Tibial artery (tissue), 4 donors: ENCODE measurements at places on chromosomes 7 and 10.

DNA sequence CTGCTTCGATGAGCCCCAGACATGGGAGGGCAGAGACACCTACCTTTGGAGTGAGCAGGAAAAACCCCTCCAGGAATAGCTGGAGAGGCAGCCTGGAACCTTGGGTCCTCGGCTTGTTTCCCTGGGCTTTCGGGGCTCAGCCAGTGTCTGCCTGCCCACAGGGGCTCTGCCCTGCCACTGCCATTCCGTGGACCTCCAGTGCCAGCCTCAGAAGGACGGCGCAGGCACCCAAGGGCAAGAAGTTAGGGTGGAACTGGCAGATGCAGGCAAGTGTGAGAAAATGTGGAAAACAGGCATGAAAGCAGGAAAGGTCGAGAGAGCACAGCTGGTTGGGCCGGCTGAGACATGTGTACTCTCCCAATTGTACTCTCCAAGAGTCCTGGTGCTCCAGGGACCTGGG is 281.5 kb downstream of the GRID1 start:
- no peak for DNase-seq

- no peak for DNase-seq
Measured at GRCh38 chr7:84454174-84454959, 259.8 kb upstream of the SEMA3A start.

- no peak for DNase-seq
Measured at GRCh38 chr10:75999001-75999400, 567.6 kb downstream of the LRMDA start.

DNA sequence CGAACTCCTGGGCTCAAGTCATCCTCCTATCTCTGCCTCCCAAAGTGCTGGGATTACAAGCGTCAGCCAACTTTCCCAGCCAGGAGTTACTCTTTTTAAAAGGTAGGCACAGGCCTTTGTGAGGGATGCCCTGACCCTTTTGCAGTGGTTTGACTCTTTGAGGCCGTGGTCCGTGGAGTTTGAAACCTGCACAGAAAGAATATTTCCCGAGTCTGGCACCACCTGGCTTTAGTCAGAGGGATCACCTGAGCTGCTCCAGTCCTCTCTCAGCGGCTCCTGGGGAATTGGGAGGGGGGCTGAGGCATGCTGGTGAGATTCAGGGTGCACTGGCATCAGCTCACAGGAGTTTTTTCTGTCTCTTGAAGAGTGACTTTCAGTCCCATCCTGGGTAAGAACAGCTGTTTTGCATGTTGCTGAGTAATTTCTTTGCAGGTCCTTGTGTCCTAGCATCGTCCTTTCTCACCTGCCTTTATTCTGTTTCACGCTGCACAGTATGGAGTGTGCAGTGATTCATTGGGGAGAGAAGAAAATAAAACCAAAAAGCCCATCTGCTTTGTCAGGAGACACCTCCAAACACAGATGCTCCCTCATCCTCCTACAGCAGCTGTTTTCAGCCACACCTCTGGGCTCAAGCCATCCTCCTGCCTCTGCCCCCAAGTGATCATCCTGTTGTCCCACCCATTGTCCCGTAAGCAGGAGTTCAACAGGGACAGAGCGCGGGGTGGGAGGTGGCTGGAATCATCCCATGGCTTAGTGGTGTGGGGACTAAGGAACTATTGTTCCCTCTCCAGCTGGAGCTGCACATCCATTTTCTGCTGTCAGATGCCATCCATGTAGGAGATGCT is 284.7 kb downstream of the CAMK1D start:
- DNase-seq = no peak

- no peak for DNase-seq
Measured at GRCh38 chr10:120051671-120052070, 159.1 kb downstream of the SEC23IP start.

DNA sequence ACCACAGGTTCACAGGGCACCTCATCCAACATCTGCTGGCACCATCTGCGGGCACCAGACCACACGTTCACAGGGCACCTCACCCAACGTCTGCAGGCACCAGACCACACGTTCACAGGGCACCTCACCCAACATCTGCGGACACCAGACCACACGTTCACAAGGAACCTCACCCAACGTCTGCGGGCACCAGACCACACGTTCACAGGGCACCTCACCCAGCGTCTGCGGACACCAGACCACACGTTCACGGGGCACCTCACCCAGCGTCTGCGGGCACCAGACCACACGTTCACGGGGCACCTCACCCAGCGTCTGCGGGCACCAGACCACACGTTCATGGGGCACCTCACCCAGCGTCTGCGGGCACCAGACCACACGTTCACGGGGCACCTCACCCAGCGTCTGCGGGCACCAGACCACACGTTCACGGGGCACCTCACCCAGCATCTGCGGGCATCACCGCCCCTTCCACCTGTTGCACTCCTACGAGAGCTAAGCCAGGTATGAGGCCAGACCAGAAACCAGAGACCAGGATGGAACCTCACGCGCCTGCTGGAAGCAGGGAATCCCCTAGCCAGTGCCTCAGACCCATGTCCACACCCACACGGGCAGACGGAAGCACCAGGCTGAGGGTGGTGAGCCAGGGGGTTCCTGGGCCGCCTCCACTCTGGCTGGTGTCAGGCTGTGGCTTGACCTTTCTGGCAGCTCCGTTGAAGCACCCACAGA is 182.8 kb downstream of the MAD1L1 start:
- DNase-seq = no peak

GRCh38 chr7:116315803-116316202 is 105.5 kb downstream of the TES start:
- no peak for DNase-seq

- DNase-seq = no peak
Measured at GRCh38 chr7:151275813-151276577, 27.5 kb upstream of the SMARCD3 start.

- DNase-seq = no peak
Measured at GRCh38 chr7:134028853-134029252, 98.3 kb upstream of the LRGUK start.

DNA sequence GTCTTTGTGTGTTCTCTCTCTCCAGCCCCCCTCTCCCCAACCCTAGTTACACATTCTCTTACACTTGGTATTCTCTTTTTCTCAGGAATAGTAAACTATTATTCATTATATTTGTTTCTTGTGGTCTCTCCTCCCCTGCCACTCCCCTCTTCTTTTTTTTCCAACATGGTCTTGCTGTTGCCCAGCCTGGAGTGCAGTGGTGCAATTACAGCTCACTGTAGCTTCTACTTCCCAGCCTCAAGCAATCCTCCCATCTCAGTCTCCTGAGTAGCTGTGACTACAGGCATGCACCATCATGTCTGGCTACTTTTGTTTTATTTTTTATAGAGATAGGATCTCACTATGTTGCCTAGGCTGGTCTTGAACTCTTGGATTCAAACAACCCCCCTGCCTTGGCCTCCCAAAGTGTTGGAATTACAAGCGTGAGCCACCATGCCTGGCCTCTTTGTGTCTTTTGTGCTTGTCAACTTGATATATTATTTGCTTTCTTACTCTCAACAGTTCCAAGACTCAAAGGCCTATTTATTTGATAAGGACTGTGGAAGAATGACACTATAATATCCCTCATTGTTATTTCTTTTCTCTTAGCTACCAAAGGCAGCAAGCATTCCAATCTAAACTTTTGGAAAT is 66.9 kb downstream of the MLLT10 start:
- DNase-seq = no peak

GRCh38 chr7:132232406-132232805 is 343.9 kb downstream of the PLXNA4 start:
- DNase-seq = no peak

DNA sequence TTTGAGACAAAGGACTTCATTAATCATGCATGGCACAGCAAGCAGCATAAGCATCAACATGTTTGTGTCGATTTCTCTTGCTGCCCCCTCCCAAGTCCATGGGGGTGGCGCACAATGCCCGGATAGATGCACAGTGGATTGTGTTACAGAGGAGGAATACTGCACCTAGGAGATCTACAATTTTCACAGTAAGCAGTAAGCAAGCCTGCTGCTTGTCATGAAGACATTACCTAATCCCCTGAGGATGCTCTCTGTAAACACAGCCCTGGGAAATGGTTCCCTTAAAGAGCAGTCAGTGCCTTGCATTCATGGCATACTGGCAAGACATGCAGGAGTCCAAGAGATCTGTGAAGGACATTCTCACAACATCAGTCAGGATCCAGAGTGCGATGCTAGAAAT is 137.7 kb downstream of the ETV1 start:
- no peak for DNase-seq

DNA sequence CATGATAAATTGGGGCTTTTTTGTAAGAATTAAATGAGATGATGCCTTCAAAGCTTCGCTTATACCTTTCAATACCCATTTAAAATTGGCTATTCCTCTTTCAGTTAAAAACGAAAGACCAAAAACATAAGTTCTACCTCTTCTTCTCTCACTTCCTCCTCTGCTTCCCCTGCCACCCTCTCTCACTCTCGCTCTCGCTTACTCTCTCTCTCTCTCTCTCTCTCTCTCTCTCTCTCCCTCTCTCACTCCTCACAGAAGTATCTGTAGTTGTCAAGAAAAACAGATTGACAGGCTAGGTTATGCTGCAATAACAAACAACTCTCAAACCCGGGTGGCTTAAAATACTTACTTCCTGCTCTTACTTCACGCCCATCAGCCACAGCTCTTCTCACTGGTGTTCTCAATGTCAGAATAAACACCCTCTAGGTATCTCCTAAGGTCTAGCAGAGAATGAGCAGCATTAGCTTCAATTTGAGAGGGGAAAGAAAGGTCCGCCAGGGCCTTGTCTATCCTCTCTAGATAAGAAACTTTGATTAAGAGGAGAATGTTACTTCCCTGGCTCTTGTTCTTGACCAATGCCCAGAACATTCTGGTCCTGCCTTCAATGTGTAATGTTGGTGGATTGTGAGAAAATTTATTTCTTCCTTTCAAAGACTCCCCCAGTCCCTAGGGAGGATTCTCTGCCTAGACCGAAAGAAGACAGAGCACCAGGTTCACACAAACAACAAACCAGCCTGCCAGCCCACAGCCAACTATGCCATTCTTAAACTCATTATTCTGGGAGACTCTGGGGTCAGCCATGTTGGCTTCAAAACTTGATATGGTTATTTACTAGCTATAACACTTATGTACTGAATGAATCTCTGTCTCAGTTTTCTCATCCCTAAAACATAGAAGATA is 1028.7 kb downstream of the XPNPEP1 start:
- no peak for DNase-seq

- DNase-seq = no peak
Measured at GRCh38 chr10:114876169-114876568, 54.6 kb downstream of the FHIP2A start.

GRCh38 chr10:116720668-116721546 is 21.5 kb downstream of the HSPA12A start:
- peak; percentile 25 for DNase-seq

- DNase-seq = no peak
Measured at GRCh38 chr7:70104243-70104642, 506.0 kb downstream of the AUTS2 start.

- no peak for DNase-seq
Measured at GRCh38 chr7:150910996-150911422, 58.7 kb downstream of the AOC1 start.

DNA sequence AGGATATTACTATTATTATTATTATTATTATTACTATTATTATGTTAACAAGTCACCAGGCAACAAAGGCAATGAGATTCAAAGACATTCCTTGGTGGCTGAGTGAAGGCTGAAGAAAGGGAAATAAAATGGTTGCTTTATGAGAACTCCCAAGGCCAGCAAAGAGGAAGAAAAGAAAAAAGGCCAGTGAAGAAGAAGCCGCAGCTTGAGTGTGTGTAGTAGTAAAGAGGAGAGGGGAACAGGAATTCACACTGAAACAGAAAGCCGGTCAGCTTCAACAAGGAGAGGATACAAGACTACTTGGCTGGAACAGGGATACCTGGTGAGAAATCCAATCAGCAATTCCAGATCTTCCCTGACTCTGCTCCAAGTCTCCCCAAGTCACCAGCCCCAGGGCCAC is 42.4 kb downstream of the PLXNA4 start:
- no peak for DNase-seq
